ENCODE measurements at places on chromosomes 6 and 20.

DNA sequence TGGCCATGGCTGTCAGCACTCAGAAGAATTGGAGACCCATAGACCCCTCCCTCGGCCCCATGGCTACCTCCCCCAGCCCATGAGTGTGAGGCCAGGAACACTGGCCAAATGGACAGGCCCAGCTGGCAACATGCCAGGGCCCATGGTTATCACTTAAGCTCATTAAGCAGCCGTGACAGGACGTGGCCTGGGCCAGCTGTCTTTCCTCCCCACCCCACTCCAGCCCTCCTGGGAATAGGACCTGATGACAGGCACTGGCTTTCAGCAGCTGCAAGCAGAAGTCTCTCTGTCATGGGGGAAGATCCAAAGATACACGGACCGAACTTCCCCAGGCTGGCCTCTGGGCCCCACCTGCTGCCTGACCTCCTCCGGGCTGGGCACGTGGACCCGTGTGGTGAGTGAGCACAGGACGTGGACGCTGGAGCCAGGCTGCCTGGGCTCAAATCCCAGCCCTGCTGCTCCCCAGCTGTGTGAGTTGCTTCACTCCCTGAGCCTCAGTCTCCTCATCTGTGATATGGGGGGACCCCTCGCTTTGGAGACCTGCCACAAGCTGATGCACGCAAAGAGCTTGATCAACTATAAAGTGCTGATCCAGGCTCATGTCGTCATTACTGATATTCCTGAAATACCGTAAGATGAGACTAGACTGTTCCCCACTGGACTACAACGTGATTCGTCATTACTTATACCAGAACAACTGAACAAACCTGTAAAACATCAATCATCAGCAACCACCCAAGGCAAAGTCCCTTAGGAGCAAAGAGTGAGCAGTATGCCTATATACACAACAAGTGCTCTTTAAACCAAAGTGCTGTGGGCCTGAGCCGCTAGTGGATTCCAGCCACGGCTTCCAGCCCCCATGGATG lies 22.0 kb upstream of the VSTM2L start:
- no peak for DNase-seq

DNA sequence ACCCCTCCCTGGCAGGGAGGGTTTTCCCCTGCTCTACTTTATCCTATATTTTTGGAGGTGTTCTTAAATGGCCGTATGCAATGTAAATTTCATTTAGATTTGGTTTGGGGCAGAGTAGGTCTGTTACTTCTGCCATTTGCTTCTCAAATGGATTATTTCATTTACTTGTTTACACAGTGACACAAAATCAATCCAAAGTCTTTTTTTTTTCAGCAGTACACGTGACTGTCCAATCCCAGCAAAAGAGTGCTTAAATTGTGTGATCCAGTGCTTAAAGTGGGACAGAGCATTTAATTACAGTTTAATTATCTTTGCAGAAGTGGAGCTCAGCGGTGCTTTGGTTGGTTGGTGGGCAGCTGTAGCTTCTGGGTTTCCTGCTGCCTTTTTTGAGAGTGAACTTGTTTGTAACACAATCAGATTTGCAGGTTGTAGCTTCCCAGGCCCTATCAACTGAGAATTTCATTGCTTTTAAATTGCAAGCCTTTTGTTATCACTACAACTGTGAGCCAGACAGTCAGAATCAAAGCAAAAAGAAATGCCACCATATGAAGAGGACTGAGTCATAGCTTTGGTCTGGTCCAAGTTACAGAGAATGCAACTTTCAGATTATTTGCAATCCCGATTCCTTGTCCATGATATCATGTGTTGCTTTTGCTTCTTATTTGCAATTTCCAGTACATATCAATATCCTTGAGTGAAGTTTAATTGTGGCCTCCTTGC lies 216.9 kb downstream of the DOK5 start:
- no peak for DNase-seq

GRCh38 chr6:37547564-37548061 lies 47.9 kb upstream of the CCDC167 start:
- DNase-seq: no peak

DNA sequence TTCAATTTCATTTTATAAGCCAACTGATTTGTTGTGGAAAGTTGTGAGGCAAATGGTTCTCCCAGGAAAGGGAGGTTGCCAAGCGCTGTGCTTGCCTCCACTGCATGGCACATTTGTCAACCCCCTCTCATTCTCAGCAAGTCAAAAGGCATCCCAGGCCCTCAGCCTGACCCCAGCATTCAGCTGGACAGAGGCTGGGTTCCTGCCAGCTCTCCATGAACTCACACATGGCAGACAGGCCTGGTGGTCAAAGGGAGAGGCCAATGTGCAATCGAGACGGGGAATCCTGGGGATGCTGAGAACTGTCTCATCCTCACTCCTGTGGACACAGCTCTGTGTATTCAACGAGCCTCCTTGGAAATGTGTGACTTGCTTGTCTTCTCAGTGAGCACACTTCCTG lies 106.0 kb upstream of the CDH4 start:
- DNase-seq: no peak

DNA sequence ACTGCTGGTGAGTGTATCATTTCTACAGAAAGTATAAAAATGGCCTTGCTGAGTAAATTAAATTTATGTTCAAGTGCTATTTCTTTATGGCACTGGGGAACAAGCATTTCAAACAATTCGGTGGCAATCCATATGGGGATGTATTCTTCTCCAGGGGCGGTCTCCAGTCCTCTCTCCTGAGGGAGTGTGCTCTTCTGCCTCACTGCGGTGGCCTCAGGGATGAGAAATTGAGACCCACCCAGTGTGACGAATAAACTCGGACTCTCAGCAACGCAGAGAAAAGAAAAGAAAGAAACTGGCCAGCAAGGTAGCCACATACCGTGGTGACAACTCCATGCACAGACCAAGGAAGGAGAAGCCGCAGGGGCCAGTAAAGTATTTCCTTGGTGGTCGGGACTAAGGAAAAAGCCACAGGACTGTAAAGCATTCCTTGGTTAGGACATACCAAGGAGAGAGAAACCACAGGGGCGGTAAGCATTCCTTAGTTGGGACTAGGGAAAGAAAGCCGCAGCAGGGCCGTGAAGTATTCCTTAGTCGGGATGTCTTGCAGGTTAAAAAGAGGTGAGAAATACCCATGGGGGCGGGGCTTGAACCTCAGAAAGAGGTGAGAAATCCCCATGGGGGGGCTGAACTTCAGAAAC lies 13.6 kb upstream of the GOPC start:
- DNase-seq: no peak

DNA sequence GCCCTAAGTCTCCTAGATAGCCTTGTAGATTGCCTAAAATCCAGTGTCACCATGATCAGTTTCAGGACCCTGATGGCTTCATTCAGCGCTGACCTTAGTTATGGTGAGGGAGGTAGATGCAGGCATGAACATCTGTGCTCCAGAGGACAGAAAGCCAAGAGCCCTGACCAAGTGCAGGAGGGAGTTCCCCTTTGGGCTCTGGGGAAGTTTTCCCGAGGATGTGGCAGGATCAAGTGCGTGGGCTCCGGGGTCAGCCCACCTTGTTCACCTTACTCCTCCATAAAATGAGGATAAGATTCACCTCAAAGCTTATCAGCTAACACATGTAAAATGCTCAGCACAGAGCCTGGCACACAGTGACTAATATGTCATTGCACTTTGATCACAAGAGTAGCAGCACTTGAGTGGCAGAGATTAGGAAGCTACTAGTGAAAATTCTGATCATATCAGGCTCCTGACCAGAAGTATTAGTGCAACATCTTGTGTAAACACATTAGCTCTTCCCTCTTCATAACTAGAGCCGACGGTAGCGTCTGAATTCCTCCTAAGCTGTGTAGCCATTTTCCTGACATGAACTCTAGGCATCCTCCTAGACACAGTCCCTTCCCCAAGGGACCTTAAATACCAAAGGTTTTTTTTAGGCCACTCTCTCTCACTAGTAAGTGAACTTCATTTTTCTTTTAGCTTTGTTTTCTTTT lies 125.2 kb downstream of the SULF2 start:
- DNase-seq: no peak

DNA sequence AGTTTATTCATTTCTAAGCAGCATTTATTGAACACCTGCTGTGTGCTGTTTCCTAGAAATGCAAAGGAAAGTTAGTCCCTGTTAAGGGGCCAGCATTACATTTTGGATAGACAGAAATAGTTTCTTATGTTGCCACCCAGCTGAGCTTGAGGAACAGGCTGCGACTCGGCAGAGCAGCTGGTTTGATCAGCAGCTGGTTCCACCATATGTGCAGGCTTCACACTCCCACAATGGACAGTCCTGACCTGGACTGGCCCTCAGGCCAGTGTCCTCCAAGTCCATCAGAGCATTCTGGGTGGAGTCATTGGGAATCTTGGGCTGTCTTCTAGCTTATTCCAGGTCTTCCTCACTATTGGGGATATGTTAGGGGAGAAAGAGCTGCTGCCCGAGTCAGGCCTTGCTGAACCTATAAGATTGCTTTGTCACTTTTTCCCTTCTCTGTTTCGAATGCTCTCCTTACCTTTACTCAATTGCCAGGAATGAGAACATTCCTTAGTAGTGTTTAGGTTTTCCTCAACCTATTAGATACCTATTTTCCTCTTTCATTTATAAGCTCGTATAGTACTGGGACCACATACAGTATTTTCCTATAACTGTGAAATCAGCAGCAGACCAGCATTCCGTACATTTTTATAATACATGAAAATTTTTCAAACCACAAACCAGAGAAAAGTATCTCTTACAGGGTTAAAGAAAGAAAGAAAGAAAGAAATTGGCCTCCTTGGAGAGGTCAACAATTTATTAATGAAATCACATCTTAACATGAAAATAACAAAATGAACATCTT lies 203.0 kb downstream of the FARS2 start:
- DNase-seq: no peak

DNA sequence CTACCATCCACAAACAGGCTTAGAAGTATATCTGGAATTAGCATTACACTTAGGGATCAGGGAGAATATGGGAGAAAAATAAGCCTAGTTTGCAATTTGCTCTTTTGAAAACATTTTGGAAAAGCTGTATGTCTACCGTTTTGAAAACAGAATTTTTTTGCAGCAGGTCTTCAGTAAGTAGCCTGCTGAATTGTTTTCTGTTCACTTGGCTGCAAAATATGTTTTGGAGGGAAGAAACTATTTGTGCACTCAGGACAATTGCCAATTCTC lies 39.6 kb downstream of the ILRUN start:
- no peak for DNase-seq

DNA sequence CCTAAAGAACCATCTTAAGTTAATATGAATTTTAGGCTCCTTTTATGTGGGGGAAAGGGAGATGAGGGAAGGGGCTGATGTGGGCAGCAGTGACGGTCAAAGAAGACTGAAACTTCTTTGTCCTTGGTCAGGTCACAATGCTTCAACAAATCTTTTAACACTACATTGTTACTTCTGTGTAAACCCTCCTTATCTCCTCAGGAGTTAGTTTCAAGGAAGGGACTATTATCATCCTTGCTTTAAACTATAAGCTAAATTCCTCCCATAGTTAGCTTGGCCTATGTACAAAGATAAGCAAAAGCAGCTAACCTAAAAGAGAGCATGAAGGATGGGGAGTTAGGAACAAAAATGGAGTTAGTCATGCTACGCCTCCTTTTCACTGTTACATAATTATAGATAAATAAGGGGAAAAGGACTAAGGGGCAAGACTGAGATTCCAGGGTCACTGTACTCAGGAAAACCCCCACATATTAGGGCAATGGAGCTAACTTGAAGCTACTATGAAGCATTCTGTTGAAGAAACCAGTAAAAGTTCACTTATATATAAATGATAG lies 172.7 kb upstream of the RUNX2 start:
- no peak for DNase-seq

DNA sequence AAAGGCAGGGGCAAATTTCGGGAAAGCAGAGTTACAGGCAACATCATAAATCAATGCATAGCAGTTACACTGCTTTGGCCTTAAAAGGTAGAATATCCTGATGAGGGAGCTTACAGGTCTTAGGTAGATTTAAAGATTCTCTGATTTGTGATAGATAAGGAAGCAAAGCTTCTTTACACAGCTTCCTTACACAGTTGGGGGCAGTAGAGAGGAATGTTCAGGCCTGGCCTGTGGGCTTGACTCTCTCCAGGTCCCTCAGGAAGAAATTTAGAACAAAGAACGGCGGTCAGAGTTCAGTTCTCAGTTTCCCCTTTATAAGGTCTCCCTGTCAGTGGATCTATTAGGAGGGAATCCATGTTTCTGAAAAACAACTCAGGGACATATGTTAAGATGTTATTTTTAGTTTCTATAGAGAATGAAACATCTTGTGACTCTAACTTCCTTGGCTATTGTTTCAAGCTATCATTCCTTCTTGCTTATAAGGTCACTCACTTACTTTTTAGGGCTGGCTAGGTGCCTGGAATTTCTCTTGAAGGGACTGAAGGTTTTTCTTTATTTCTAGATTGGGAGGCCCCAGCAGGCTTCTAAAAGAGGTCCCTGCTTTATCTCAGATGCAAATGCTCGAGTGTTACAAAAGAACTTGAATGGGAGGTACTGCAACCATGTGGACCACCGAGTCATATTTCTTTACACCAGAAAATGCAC lies 11.8 kb downstream of the HLA-B start:
- no peak for DNase-seq

DNA sequence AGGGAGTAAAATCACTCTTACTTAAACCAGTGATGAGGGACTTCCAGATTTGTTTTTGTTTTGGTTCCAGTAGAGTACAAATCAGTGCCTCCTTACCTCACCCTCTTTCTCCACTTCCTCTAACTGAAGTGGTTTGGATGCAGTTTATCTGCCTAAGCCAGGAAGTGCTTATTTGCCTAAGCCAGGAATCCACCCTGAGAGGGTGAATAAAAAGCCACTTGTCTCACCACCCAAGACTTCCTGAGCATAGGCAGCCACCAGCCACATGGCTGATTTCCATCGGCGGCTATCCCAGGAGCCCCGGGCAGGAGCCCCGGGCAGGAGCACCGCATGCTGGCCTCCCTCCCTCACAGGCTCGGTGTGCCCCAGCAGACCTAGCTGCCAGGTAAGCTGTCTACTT lies 12.0 kb downstream of the LRP11 start:
- no peak for DNase-seq

GRCh38 chr20:4578375-4578774 lies 143.3 kb upstream of the PRND start:
- no peak for DNase-seq

DNA sequence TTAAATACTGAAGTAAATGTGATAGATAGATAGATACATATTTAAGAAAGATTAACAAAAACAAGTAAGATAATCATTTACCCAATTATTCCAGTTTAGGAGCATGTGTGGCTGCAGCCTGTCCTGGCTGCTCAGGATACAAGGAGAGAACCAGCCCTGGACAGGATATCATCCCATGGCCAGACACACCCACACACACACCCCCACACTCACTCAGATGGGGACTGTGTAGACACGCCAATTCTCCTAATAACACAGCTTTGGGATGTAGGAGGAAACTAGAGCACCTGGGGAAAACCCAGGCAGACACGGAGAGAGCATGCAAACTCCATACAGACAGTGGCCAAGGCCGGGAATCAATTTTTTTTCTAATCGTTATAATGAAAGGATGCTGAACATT lies 45.6 kb downstream of the GFOD1 start:
- DNase-seq: no peak
